Psoas muscle (tissue), 8 donors: ENCODE measurements at places on chromosomes 6 and 20.

DNA sequence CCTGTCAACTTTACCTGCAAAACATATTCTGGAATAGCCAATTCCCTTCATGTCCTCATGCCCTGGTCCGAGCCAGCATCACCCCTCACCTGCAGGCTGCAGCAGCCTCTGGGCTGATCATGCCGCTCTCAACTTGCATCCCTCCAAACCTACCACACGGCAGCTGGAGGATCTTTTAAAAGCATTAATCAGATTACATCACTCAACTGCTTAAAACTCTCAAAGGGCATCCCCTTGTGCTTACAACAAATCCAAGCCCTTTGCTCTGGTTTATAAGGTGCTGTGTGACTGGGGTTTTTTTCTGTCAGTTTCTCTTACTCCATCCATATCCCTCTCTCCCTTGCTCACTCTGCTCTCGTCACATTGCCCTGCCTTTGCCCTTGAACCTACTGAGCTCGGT is 24.0 kb downstream of the CD40 start:
- no peak for DNase-seq

DNA sequence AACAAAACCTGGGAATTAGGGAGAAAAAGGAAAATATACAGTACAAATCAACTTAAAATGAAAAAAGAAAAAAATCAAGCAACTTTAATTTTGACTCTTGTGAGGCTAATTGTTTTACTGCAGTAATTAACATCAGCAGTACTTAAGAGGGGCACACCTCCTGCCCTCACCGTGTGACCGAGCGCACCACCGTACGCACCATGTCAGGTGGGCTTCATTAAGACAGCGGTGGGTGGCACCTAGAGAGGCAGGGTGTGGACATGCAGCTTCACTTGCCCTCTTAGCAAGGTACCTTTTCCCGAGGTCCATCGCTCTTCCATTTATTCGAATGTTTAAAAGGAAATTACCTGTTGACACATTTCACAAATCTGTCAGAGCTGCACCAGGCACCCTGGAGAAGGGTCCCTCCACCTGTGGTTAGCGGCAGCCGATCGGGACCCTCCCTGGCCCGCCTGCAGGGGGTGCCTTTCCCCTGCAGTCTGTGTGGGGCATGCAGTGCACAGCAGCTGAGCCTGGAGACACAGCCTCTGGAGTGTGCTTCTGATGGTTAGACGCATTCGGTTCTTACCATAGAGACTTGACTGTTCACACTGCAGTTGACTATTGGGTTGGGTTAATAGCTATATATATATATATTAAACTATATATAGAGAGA is 184.1 kb downstream of the TMEM242 start:
- no peak for DNase-seq

GRCh38 chr6:144033816-144034735 is 26.0 kb upstream of the PLAGL1 start:
- DNase-seq: no peak

DNA sequence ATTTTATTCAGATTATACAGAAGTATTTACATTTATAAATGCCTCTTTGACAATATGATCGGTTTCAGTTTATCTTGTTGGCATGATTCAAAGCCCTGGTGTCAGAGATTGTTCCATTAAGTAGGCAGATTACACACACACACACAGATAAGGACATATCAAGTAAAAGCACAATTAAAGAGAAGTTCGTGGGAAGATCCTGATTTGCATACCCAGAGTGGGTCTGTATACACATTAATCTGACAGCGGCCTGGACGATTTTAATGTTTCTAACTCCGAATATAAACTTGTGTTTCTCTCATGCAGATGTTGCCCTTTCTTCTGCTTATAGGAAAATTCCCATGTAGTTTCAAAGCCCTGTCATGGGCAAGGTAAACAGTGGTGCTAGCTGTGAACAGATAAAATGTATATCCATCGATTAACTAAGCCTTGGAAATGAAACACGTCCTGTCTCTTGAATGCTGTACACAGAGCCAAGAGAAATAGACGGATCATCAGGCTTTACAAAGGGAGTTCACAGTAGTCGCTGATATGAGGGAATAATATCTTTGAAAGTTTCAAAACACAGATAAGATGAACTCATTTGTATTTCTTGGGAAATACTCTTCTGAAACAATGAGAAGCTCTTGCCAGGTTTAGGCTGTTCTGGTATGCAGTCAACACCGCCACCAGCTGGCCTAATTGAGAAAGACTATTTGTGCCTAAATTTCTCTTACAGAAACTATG is 108.2 kb upstream of the GMDS start:
- DNase-seq: no peak

DNA sequence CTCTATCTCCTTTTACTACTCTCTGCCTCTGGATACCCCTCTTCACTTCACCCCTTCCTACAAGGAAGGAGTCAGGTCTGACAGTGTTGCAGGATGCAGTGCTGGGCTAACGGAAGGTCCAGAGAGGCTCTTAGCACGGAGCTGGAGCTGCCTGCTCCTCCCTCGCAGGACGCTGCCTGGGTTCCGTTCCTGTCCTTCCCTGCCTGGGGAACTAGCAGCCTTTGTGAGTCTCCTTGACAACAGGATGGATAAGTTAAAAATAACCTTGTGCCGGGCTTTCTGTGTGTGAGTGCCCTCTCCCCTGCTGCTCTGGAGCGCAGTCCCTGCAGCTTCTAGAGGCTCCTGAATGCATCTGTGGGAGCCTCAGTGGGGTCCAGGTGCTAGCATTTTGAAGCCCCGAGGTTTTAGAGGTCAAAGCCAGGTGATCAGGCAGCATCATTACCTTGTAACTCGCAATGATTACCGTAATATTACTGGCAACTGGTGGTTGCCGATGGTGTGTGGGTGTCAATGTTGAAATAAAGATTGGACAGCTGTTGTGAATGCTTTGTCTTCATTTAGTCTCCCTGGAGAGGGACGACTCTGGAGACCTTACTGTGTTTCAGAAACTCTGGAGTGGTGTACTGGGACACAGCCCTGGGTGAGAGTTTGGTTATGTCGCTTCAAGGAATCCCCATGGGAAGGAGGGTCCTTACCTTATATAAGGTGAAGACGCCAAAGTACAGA is 44.4 kb downstream of the CDS2 start:
- DNase-seq: no peak

DNA sequence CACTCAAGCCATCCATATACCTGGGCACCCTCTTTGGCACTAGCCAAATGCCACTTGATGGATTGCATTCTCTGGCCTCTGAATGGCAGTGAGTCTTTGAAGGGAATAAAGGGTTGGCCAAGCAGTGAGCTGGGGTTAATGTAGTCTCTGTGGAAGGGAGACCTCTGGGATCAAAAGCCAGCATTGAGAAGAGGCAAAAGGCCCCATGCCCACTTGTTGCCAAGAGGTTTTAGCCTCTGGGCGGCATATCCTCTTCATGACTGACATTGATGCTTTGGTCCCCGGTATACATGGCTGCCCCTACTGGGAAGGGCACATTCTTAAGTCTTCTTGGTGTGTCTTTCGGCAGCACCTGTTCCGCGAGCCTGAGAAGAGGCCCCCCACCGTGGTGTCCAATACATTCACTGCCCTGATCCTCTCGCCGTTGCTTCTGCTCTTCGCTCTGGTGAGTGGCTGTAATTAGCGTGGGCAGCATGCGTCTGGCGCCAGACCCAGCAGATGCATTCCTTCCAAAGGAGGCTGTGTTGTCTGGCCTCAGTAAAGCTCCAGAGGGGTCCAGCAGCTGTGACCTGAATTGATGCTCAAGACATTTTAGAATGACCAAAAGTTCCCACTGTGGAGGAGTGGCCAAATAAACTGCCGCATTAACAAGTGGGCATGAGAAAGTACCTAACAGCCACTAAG is 29.5 kb downstream of the GHRH start:
- DNase-seq: no peak

- no peak for DNase-seq
Observed at GRCh38 chr6:168828800-168829199, 387.8 kb downstream of the SMOC2 start.

DNA sequence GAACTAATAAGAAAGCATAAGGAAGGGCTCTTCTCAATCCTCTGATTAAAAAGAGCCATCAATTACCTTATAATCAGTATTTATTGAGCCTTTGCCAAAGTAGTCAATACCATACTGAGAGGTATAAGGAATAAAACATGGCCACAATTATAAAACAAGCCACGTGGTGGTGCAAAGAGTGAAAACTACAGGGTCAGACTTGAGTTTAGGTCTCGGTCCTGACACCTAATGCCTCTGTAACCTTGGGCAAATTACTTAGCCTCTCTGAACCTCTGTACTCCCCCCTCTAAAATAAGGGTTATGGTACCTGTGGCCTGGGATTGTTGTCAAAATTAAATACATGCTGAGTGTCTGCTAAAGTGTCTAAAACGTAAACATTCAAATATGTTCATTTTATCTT is 11.8 kb downstream of the TRIM10 start:
- DNase-seq: no peak

GRCh38 chr20:32465092-32465900 is 107.2 kb downstream of the ASXL1 start:
- DNase-seq: peak; percentile 73

DNA sequence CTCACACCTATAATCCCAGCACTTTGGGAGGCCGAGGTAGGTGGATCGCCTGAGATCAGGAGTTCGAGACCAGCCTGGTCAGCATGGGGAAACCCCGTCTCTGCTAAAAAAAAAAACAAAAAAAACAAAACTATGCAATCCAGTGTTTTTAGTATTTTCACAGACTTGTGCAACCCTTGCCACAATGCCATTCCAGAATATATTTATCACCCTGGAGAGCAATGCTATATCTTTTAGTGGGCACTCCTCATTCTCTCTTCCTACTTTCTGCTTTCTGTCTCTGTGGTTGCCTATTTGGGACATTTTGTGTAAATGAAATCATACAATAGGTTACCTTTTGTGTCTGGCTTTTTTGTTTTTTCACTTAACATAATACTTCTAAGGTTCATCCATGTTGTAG is 39.1 kb upstream of the MROH8 start:
- DNase-seq: no peak

- no peak for DNase-seq
Observed at GRCh38 chr6:167058261-167058660, 59.1 kb downstream of the CEP43 start.

- DNase-seq: no peak
Observed at GRCh38 chr20:61369731-61370520, 117.9 kb downstream of the CDH4 start.

- DNase-seq: no peak
Observed at GRCh38 chr6:169935348-169935718, 183.9 kb downstream of the ERMARD start.

DNA sequence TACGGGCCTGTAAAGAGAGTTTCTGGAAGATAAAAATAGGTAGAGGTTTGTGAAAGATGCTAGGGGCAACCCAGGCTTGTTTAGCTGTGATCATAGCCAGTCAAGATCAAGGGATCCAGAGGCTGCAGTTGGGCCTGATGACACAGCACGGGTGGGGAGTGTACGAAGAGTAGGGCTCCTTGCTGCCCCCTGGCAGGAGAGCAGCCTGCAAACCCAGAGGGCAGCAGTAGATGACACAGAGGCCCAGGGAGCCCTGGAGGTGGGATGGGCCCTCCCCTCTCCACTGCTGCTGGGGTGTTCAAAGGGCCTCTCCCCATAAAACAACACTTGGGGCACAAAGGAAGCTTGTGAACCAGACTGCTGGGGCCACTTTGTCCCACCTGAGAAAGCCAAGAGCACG is 47.2 kb downstream of the VEGFA start:
- DNase-seq: peak; percentile 65

DNA sequence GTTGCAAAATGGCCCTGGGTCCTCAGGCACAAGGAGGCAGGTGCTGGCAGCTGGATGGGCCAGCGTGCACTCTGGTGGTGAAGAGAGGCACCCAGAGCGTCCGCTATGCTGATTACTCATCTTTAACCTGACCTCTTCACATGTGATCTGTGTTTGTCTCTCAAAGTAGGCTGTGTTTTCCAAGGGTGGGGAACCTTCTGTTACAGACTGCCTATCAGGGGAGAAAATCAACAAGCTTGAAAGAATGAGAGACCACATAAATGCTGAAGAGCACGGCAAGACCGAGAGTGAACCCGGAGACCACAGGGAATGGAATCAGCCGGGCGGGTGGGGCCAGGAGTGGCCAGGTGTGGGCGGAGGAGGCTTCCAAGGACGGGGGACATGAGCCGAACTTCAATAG is 16.2 kb downstream of the BNIP5 start:
- DNase-seq: no peak

DNA sequence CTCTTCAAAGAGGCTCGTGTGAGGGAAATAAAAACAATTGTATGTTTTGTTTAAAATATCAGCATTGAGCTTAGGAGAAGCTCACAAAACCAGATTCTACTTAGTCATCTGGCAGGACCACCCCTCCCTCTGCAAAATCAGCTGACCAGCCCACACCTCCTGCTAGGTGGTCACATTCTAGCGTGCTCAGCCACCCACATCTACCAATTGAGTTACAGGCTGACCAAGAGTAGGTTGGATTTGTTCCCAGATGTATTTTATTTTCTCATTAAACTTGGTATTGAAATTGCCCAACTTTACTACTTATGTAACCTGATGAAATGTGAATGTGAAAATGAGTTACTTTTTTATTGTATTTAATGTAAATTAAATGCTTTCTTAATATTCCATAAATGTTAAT is 56.2 kb downstream of the SLC22A2 start:
- DNase-seq: no peak

DNA sequence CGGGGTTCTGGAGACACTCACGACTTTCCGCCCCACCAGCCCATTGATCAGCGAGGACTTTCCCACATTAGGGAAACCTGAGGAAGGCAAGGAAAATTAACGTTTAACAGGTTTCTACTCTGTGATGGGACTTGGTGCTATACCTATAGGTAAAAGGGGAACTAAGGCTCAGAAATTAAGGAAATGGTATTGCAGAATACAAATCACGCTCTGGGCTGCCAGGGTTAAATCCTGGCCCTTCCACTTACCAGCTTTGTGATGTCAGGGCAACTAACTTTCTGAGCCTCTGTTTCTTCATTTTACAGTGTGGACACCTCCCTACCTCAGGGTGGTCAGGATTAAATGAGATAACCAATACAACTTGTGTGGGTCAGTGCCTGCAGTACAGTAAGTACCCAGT is 8.8 kb downstream of the GNL1 start:
- no peak for DNase-seq

DNA sequence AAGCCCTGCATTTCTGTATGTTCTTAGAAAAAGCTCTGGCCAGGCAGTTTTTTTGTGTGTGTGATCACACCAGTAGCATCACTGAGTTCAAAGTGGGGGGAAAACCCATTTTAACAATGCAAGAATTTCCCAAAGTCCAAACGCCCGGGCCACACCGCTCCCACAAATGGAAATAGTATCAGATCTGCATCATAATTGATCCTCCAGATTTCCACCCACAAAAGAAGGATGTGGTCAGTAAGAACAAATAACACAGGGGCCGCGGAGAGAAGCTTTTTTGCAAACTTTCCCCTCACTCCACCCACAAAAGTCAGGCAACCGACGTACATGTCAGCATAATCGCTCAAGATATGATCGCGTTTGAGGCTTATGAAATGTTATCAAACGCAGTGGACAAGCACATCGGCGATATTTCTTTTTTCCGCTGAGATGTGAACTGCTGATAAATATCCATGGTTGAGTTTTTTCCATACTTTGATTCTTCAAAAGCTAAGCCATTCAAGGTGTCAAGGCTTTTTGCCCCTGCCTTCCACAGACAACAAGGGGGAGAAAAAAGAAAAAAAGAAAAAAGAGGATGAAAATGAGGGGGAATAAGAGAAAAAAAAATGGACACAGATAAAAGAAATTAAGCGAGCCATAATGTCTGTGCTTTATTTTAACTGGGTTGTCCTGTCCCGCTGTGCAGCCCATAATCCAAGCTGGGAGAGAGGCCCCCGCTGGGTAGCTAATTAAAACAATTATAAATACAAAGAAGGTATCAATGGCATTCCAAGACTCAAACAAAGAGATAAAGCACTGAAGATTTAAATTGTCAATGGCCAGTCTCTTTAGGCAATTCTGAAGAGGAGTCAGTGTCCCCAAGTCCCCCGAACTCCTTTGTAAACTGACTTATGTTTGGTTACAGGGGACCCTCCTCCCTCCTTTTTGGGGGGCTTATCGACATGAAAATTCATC is 143.5 kb downstream of the ZFP64 start:
- DNase-seq: no peak
